ENCODE measurements at places on chromosomes 2 and 18.

DNA sequence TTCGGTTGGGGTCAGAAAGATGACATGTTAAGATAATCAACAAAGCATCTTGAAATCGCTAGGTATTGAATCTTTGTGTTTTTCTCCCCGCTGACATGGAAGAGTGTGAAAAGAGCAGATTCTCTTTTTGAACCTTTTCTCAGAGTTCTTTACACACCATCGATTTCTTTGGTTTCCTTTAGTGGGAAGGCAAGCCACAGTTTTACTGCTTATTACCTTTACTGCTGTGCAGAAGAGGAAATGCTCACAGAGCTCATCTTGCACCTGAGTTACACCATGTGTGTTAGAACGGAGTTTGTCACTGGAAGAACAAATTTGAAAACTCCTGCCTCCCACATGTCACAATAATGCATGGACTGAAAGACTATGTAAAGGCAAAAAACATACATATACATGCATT is 45.3 kb upstream of the PDK1 start:
- no peak for DNase-seq

GRCh38 chr2:98852932-98853331 is 83.1 kb downstream of the CRACDL start:
- DNase-seq: no peak

DNA sequence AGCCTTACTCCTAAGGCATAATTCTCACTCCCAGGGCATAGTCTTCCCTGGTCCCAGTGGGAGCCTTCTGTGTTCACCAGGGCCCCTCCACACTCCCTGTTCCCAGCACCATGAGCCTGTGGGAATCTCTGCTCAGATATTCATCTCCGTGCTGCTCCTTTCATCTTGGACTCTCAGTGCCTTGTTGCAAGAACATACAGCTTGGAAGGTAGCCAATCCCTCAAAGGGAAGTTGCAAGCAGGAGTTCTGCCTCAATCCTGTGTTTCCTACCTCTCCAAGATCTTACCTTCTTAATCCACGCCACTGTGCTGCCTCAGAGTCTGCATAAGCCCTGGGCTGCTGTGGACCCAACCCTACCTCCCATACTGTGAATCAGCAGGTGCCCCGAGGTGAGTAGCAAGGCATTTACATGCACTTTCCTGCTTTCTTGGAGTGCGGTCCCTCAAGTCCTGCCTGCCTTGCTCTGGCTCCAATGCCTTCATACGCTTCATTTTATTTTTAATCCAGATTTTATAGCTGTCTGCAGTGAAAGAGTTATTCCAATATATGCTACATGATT is 413.8 kb upstream of the RAB6C start:
- DNase-seq: no peak

DNA sequence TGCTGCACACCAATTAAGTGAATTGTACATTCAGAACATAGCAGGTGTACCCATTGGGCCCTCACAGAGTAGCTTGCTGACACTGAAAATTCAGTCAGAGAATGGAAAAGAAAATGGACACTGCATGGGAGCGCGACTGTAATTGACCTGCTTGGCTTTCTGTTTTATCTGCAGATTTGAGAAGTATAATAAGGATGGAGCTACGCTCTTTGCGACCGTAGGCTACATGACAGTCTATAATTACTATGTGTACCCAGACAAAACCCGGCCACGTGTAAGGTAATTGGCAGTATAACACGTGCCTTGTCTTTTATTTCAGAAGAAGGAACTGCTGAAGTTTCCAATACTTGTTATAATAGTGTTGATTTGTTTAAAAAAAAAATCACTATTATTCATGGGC is 33.5 kb upstream of the METAP1D start:
- no peak for DNase-seq

- DNase-seq: no peak
Observed at GRCh38 chr18:64693766-64694165, 544.9 kb upstream of the LINC00305 start.

- DNase-seq: no peak
Observed at GRCh38 chr18:74289137-74289536, 2.6 kb downstream of the CYB5A start.

GRCh38 chr2:113025737-113026136 is 20.5 kb downstream of the IL36A start:
- DNase-seq: no peak

DNA sequence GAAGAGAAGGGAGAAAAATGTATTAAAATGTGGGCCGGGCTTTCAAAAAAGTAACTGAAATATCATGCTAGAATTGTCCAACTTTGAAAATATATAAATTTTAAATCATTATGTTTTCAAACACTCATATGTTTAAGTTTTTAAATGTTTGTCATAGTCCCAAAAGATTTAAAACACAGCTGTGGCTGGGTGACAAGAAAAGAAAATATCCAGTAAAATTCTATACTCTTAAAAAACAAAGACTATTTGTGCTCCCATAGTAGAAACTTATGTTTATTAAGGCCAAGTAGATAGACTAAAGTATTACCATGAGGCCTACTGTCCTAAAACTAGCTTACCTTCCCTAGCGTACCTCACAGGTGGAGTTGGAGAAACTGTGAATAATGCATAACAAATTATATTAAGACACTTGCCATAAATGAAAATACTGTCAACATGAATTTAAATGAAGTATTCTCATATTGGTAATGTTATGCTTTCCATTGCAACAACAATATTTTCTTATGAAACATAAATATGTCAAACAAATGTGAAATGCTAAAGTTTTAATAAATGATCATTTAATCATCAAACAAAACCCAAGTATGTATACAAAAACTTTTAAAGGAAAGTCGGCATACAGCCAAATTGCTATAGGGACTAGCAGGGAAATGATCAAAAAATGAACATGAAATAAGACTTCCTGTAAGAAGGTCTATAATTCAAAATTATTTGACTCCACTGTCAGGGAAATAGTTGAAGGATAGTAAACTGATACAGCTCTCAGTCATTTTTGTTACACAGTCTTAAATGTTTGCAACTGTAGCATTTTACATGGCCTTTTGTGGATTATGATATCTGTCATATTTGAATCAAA is 13.4 kb downstream of the MEIS1 start:
- DNase-seq: no peak

DNA sequence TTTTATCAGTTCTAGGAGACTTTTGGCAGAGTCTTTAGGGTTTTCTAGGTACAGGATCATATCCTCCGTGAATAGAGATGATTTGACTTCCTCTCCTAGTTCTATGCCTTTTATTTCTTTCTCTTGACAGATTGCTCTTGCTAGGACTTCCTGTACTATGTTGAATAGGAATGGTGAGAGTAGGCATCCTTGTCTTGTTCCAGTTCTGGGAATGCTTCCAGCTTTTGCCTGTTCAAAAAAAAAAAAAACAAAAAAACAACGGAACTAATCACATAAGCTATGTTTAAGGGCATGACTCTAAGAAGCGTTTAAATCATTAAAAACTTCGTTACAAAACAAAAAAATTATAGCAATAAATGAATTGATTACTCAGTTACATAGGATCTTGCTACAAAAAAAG is 145.7 kb downstream of the NUP35 start:
- DNase-seq: no peak

DNA sequence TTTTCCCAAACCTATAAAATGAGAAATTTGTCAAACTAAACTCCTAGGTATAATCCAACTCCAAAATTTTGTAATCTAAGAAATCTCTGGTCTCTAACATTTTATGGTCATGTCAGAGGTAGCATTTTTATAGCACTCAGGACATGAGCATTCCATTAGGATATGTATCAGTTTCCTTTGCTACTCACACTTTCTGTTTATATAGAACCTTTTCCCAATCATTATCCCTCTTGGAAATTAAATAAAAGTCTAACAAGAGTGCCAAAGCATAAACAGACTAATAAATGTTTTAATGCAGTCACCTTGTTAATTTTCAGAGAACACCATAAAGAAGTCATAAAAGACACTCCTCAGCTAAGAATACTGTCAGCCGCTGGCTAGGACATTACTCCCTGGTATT is 300.0 kb upstream of the CWC22 start:
- DNase-seq: no peak

GRCh38 chr2:203451011-203451410 is 84.1 kb downstream of the RAPH1 start:
- no peak for DNase-seq

GRCh38 chr18:63063171-63063570 is 256.4 kb downstream of the BCL2 start:
- no peak for DNase-seq

DNA sequence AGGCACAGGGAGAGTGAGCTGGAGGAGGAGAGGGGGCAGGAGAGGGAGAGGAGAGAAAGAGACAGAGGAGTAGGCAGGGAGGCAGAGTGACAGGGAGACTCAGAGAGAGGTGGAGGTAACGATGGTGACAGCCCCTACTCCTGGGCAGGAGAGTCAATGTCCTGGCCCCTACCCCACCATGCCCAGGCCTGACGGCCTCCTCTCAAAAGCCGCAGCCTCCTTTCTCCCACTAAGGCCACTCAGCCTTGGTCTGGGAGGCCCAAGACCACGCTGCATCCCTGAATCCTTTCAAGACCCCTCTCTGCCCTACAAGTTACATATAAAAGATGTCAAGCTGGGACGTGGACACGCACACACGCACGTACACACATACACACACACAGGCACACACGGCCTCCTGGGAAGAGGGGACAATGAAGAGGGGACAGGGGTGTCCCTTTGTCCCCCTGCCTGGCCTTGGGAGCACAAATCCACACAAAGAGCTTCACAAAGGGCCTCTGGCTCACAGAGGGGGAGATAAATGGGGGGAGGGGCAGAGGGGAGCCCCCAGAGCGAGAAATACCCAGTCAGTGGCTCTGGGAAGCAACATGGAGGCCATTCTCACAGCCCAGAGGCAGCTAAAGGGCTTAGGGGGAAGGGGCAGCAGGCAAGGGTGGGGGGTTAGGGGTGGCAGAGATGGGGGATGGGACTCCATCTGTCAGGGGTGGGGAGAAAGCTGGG is 19.5 kb upstream of the TNS1 start:
- no peak for DNase-seq

GRCh38 chr2:17475286-17475685 is 43.0 kb downstream of the RAD51AP2 start:
- no peak for DNase-seq

- DNase-seq: no peak
Observed at GRCh38 chr18:58557008-58557435, 71.9 kb downstream of the ALPK2 start.

- DNase-seq: no peak
Observed at GRCh38 chr2:43075811-43076585, 150.4 kb downstream of the ZFP36L2 start.

DNA sequence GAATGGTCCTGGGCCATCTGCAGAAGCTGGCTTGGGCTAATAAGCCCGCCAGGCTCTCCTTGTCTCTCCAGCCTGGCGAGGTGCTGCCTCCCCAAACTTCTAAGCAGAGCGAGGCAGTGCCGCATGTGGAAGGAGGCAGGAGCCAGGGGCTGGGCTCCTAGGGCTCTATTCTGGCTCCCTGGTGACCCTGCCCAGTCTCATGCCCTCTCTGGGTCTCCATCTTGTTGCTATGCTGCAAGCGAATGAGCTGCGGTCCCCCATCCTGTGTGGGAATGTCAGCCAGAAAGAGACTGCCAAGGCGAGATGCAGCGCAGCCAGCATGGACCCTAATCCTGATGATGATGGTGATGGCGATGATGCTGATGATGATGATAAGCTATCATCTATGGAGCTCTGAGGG is 48.7 kb downstream of the TNS1 start:
- DNase-seq: no peak

GRCh38 chr2:28702415-28702861 is 49.2 kb upstream of the PPP1CB start:
- DNase-seq: no peak

DNA sequence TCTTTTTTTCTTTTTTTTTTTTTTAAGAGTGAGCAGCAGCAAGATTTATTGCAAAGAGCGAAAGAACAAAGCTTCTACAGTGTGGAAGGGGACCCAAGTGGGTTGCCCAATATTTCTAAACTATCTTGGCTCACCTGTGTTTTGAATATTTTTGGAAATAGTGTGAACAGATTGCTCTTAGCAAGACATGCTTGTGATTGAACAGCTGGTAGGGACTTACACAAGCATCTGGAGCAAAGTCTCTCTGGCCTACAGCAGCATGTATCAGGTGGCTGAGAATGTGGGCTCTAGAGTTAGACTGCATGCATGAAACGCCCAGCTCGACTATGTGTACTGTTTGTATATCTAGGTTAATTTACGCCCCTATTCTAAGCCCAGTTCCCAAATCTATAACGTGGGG is 40.3 kb upstream of the FBXO11 start:
- no peak for DNase-seq

DNA sequence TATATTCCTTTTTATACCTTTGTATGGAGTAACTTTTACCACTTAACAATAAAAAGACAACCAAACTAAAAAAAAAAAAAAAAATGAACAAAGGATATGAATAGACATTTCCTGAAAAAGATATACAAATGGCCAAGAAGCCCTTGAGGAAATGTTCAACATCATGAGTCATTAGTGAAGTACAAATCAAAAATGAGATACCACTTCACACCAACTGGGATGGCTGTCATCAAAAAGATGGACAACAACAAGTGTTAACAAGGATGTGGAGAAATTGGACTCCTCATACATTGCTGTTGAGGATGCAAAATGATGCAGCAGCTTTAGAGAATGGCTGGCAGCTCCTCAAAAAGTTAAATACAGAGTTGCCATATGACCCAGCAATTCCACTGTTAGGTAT is 22.6 kb upstream of the SCYGR2 start:
- DNase-seq: no peak

DNA sequence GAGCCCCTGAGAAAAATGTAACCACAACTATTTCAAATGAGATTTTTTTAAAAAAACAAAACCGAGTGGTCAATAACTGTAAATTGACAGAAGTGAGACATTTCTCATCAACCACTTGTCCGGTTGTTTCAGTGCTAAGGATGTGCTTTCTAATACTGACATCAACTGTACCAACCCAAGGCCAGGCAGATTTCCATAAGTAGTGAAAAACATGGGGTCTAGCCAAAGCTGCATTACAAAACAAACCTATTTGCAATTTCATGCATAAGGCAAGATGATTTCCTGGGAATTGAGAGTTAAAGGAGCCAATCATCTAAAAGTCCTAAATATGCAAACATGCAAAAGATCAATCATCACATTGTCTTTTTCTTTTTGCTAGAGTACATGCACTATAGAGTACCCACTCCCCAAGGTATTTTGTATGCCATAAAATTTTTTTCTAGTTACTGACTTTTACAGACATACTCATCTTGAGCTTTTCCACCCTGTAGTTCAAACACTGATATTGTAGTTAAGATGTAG is 22.6 kb downstream of the HNRNPLL start:
- no peak for DNase-seq

GRCh38 chr2:150548527-150548926 is 61.1 kb upstream of the RND3 start:
- DNase-seq: no peak

DNA sequence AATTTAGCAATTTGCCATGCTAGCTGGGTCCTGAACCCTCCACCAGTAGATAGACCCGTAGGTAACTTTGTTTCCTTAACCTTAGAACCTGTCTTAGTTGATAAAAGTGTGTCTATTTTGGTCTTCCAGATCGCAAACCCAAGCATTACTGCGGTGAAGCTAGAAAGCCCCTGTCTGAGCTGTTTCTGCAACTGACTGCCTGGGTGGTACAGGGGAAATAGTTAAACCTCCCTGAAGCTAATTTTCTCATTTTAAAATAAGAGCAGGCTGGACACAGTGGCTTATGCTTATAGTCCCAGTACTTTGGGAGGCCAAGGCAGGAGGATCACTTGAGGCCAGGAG is 101.7 kb upstream of the MSH2 start:
- DNase-seq: no peak

GRCh38 chr2:206031162-206031784 is 54.7 kb downstream of the INO80D start:
- no peak for DNase-seq
